Lung (tissue), 17 donors: ENCODE measurements at places on chromosomes 16 and 17.

DNA sequence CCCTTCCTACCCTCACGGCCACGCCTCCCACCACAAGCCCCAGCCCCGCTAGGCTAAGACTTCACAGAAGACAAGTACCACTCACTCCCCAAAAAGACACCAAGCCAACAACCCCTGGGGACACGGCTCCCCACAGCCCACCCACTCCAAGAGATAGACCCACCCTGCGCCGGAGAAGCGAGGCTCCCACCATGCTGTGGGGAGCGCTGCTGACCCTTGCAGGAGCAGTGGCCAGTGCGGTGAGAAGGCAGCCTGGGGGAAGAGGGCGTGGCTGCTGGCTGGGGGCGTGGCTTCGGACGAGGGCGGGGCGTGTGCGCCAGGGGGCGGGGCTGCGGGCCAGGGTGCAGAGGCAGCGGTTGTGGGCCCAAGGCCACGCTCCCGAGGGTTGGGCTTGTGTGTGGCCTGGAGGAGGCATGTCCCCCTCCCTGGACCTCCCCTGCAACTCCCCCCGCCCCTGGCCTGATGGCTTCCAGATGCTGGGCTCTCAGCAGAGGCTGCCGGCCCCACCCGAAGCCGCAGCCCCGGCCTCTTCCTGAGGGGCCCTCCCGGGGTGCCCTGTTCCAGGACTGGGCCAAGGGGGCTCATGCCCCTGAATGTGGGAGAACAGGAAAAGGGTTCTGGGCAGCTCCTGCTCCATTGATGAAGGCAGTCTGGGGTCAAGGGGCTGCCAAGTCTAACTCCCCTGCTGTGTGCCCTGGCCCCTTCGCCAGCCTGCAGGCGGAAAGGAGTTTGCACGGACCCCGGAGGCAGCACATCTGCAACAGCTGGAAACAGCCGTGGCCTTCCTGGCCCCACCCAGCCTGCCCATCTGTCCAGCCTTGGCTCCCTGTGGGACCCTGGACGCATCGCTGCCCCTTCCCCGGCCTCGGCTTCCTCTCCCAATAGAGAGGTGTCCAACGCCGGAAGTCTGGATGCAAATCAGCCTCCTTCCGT, 9.1 kb downstream of the TFAP4 start:
- peak; percentile 97 for DNase-seq
- H3K4me3 ChIP-seq, result no peak overlapping the region
- peaks cover 19% of the 10 kb centered on the region for H3K4me1 ChIP-seq
- no peak overlapping the region for H3K27ac ChIP-seq
- no peaks in the 10 kb centered on the region for H3K27me3 ChIP-seq

DNA sequence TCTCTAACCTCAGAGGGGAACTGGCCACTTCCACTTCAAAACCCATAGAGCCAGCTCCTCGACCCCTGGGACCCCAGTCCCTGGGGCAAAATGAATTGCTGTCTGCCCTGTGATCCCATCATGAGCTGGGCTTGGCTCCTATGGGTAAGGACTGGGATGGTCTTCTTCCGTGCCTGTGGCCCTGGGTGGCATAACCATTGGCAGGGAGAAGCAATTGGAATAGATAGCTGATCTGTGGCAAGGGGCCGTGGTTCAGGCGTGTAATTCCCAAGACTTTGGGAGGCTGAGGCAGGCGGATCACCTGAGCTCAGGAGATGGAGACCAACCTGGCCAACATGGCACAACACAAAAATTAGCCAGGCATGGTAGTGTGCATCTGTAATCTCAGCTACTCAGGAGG, 4.3 kb downstream of the SULT1A2 start:
- DNase-seq, result no peak
- H3K4me3 ChIP-seq, result no peak overlapping the region
- H3K36me3 ChIP-seq, result peaks cover under 1% of the 10 kb centered on the region
- no peaks in the 10 kb centered on the region for H3K27me3 ChIP-seq
- H3K4me1 ChIP-seq, result no peaks in the 10 kb centered on the region

DNA sequence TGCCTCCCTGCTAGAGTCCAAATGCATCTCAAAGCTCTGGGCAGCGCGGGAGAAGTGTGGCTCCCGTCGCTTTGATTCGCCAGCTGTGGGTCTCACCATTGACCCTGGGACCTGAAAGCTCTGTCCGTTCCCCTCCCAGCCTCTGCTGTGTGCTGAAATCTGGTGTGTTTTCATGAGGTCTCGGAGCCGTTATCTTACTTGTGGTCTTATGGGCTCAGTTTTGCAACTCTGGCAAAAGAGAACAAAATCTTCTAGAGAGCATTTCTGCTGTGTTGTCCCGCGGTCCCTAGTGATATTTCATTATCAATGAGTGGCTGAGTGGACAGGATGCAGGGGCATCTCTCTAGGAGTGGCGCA, 13.3 kb downstream of the CRISPLD2 start:
- H3K27me3 ChIP-seq, result no peaks in the 10 kb centered on the region
- peak overlapping the region; percentile 71 for H3K27ac ChIP-seq
- H3K4me3 ChIP-seq, result no peak overlapping the region
- H3K36me3 ChIP-seq, result no peaks in the 10 kb centered on the region

DNA sequence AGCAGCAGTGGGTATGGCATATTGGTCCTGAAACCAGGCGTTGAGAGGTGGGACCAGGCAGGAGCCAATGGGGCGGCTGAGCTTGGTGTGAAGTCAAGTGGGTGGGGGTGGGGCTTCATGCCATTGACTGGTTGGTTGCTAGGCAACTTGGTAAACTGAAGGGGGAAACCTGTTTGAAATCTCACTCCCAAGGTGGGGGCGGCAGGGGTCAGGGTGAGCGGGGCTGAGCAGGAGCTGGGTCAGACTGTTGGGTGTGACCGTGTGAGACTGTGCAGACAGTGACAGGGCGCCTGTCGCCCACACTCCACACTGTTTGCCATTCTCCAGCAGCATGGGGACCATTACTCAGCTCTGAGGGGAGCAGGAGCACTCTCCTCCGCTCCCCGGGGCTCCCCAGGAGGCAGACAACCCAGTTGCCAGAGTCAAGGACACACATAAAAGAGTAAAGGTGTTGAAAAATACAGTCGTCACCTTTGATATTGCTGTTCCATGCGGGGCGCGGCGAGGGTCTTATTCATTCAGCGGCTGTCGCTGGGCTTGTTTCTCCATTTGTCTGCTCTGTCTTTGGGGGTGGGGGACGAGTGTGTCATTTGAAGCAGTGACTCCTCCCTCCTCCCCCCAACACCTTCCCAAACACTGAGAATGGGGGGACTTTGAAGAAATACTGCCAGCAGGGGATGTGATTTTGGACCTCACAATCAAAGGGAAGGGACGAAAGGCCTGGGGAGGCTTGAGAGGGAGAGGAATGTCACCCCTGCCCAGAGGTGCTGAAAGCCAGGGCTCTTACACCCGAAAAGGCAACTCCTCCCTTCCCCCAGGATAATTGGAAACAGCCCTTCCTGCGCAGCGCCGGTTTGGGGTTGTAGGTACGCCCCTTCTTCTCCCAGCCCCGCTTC, 1.2 kb upstream of the EFNB3 start:
- peaks cover 12% of the 10 kb centered on the region for H3K36me3 ChIP-seq
- H3K4me1 ChIP-seq, result peaks cover 22% of the 10 kb centered on the region
- H3K27me3 ChIP-seq, result no peaks in the 10 kb centered on the region
- no peak overlapping the region for H3K27ac ChIP-seq
- DNase-seq, result peak; percentile 86
- H3K4me3 ChIP-seq, result no peak overlapping the region

DNA sequence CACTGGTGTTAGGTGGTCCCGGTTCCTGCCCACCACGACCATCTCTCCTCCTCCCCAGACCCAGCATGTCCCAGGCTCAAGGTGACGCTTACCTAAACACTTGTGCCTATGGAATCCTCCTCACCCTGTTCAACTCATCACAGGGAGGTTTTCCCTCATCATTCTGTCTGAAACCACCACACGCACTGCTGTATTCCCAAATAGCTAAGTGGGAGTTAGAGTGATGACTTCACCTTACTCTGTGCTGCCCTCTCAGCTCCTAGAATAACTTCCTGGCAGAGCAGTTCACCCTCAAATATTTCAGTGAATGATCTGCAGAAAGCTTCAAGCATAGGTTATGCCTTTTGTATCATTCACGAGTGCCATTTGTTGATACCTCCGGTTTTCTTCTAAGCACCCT, 216.5 kb downstream of the CPPED1 start:
- no peak overlapping the region for H3K4me3 ChIP-seq
- no peaks in the 10 kb centered on the region for H3K27me3 ChIP-seq
- DNase-seq, result no peak
- H3K27ac ChIP-seq, result no peak overlapping the region
- H3K4me1 ChIP-seq, result no peaks in the 10 kb centered on the region

- DNase-seq, result no peak
- H3K4me1 ChIP-seq, result no peaks in the 10 kb centered on the region
- H3K36me3 ChIP-seq, result no peaks in the 10 kb centered on the region
- no peaks in the 10 kb centered on the region for H3K27me3 ChIP-seq
These were observed 332.1 kb downstream of the C16orf95 start for GRCh38 chr16:86984991-86985647.

GRCh38 chr17:66988069-66988798, 23.7 kb downstream of the CACNG4 start:
- no peaks in the 10 kb centered on the region for H3K27me3 ChIP-seq
- no peaks in the 10 kb centered on the region for H3K4me1 ChIP-seq
- no peak overlapping the region for H3K4me3 ChIP-seq

- DNase-seq, result peak; percentile 31
- no peaks in the 10 kb centered on the region for H3K27me3 ChIP-seq
- no peaks in the 10 kb centered on the region for H3K4me1 ChIP-seq
- no peaks in the 10 kb centered on the region for H3K36me3 ChIP-seq
These were observed 63.4 kb upstream of the TANC2 start for GRCh38 chr17:62902531-62903220.

GRCh38 chr16:29777576-29778350, at the start of gene ZG16:
Gene ZG16, plus strand, starts transcription at chr16:29778256. Its CDS starts 1,011 bp downstream, at chr16:29779267.
- H3K4me1 ChIP-seq, result no peaks in the 10 kb centered on the region
- DNase-seq, result no peak
- H3K27me3 ChIP-seq, result no peaks in the 10 kb centered on the region

GRCh38 chr17:62618647-62619416, 8.6 kb upstream of the MRC2 start:
- peaks cover 7% of the 10 kb centered on the region for H3K36me3 ChIP-seq
- H3K27me3 ChIP-seq, result no peaks in the 10 kb centered on the region
- DNase-seq, result no peak
- H3K4me1 ChIP-seq, result peaks cover 2% of the 10 kb centered on the region

GRCh38 chr17:10631048-10631700, 25.9 kb downstream of the MYH3 start:
- no peak overlapping the region for H3K27ac ChIP-seq
- H3K4me3 ChIP-seq, result no peak overlapping the region
- no peaks in the 10 kb centered on the region for H3K36me3 ChIP-seq
- H3K27me3 ChIP-seq, result no peaks in the 10 kb centered on the region
- no peaks in the 10 kb centered on the region for H3K4me1 ChIP-seq
- DNase-seq, result peak; percentile 27

- H3K4me1 ChIP-seq, result peaks cover 22% of the 10 kb centered on the region
- H3K27ac ChIP-seq, result no peak overlapping the region
- no peaks in the 10 kb centered on the region for H3K36me3 ChIP-seq
- no peak overlapping the region for H3K4me3 ChIP-seq
These were observed 17.2 kb upstream of the TMEM92 start for GRCh38 chr17:50256826-50257618.

DNA sequence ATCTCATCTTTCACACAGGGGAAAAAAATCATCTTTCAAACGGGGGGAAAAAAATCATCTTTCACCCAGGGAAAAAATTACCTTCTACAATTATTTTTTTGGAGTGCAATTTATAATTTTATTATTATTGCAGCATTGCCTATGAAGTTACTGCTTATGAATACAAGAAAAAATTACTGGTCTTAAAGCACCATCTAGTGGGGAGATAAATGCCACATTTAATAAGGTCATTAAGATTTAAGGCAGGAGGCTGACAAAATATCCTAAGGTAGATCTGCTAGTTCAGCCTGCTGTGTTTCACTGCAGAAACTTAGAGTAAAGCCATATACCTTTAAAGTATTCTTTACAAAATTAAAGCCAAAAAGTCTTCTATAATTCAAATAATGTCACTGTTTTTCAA, 13.7 kb downstream of the SHCBP1 start:
- no peaks in the 10 kb centered on the region for H3K27me3 ChIP-seq
- peak; percentile 66 for DNase-seq
- H3K36me3 ChIP-seq, result peaks cover 8% of the 10 kb centered on the region
- H3K27ac ChIP-seq, result no peak overlapping the region
- no peak overlapping the region for H3K4me3 ChIP-seq

DNA sequence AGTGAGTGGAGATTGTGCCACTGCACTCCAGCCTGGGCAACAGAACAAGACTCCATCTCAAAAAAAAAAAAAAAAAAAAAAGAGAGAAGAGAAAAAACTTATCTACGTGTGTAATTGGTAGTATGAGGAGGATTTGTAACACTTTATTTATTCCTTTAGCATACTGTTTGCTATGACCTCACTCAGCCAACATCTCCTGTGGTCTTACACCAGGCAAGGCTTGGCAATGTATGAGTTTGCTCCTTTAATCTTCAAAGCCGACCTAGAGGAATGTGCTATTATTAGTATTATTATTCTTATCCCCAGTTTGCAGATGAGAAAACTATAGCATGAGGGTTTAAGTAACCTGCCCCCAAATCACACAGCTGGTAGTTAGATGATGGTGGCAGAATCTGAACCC, 35.8 kb upstream of the HAPSTR1 start:
- H3K27me3 ChIP-seq, result no peaks in the 10 kb centered on the region
- DNase-seq, result no peak
- H3K4me1 ChIP-seq, result no peaks in the 10 kb centered on the region
- H3K4me3 ChIP-seq, result no peak overlapping the region

DNA sequence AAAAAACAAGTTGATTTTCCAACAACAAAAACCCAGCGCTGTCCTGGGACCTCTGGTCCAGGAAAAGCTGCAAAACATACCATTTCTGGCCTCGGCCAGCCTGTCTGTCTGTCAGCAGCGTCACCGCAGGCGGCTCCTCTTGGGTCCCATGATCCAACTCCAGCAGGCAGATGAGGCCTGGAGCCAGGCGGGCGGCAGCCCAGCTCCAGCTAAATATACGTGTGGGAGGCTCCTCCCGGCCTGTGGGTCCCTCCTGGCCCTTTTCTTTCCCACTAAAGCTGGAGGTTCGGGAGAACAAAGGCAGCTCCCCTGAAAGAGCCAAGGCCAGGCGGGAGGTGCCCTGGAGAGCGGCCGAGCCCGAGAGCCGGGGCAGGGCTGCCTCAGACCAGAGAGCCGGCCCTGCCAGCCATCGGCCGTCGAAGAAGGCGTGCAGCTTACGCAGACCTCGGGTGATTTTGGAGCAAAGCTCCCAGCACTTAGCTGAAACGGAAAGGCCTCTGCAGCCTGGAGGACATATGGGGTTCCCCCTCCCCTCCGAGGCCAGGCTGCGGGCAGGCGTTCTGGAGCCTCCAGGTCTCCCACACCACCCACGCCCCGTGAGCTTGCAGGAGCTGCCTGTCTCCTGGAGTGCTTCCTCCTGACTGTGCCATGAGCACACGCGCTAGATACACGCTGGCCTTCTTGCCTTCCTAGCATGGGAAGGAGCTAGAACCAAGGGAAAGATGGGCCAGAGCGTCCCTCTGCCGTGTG, 19.9 kb upstream of the JPH3 start:
- peak overlapping the region; percentile 80 for H3K27ac ChIP-seq
- peak; percentile 42 for DNase-seq
- H3K4me3 ChIP-seq, result no peak overlapping the region
- H3K27me3 ChIP-seq, result peaks cover 13% of the 10 kb centered on the region
- H3K36me3 ChIP-seq, result no peaks in the 10 kb centered on the region
